Stimulated activated CD4-positive, alpha-beta T cell treated with anti-CD3 and anti-CD28 coated beads, Interleukin-1b, Interleukin-23, amount 100 ng/mL, for 1 hour (primary cell): ENCODE measurements at places on chromosomes 7 and 10.

DNA sequence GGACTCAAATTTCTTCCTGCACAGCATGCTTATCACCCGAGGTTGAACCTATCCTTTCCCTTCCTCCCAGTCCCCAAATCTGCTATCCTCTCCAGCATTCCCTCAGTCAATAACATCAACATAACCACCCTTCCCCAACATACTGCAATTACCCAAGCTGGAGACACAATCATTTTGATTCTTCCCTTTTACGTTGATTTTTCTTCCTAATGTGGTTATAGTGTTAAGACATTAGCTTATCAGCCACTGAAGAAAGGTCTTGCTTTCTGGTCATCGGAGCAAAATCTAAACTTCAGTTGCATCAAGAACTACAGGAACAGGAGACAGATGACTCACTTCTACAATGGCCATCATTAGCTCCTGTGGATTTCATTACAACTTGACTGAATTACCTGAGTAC, 3.5 kb upstream of the HBP1 start:
- no peak for DNase-seq

GRCh38 chr10:2993636-2994035, 73.7 kb upstream of the PFKP start:
- DNase-seq = no peak

- no peak for DNase-seq
Observed at GRCh38 chr7:92754919-92755581, 81.3 kb downstream of the CDK6 start.

DNA sequence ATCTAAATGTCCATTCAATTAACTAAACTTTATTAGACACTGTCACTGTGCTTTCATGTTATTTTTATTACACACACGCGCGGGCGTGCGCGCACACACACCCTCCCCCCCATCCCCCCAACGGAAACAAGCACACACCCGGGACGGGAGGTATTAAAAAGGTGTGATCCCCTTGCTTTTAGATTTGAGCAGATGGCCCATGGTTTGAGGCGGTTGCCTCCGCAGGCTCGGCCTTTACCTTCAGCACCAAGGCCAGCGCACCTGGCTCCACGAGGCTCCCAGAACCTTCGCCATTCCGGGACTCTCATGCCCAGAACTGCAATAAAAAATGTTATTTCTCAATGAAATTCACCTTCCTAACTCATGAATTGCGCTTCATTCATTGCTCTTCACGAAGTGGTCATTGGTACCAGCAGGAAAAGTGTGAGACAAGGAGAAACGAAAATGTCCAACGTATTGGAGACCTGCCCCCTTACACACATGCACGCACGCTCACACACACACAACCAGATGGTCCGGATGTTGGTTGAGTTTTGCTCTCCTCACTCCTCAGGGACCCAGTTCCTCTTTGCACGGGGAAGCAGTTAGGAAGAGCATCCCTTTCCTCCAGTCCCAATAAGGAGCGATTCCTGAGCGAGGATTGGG, 20.8 kb upstream of the PTF1A start:
- no peak for DNase-seq

DNA sequence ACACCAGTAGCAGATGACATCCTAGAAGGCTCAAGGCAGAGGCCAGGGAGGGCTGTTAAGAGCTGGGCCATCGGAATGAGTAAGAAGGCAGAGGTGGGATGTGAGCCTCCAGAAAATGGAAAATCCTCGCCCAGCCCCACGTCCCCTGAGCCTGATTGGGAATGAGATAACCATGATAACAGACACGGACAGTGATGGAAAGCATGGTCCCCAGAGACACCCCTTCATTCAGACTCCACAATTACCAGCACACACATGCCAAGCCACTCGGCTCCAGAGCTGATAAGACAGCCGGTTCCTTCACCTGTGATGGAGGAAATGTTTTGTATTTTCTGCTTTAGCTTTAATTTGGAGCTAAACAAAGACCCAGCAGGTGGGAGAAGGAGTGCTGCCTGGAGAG, 106.0 kb downstream of the GRID1 start:
- DNase-seq = no peak

GRCh38 chr7:92872701-92873100, 36.3 kb upstream of the CDK6 start:
- no peak for DNase-seq

GRCh38 chr10:336247-336646, 201.0 kb downstream of the ZMYND11 start:
- DNase-seq = no peak

- DNase-seq = no peak
Observed at GRCh38 chr10:43970018-43970698, 321.5 kb upstream of the ZNF32 start.

- DNase-seq = no peak
Observed at GRCh38 chr7:30474893-30475292, 3.7 kb downstream of the NOD1 start.

- no peak for DNase-seq
Observed at GRCh38 chr10:4838743-4839142, 12.7 kb downstream of the AKR1E2 start.

DNA sequence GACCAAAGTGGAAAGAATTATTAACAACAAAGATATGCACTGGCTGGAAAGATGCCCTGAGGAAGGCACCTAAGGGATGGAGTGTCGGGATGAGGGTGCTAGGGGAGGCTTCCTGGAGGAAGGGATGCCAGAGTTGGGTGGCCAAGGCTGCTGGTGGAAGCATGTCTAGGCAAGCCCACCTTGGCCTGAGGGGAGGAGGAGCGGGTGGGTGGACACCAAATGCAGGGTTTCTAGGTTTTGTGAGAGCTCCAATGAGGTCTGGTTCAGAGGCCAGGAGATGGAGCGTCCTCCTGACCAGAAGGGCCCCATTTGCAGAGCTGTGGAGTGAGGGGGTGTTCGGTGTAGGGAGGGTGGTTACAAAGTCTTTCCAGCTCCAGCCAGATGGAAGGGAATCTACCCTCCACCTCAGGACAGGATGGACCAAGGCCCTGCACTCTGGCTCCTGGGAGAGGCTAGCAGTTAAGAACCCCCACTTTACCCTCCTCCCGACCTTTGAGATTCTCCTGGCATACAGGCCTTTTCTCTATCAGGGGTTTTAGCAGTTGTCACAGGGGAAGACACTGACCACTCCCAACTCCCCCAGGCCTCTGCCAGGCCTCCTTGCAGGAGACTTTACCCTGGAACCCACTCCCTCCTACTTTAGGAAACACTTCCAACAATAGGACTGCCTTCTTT, 3.0 kb upstream of the DDIT4 start:
- DNase-seq = no peak

DNA sequence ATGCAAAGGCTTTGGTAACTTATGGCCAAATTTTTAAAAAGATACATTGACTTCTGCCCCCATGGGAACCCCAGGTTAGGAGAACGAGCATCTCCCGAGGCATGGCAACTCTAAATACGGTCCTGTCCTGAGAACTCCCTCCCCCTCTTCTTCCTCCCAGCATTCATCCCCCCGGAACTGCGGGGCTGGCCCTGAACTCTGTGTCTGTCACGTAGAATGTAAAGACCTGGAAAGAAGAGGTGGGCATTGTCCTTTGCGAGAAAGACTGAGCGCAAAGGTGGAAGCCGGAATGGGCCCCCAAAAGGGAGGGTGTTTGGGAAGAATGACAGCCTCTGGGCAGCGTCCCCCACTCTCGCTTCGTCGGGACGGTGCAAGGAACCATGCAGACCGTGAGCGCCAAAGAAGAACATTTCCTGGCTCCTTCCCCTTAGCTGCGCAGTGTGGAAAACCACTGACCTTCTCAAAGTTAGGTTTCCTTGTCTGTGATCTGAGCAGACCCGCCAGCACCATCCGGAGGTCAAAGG, 21.0 kb downstream of the SHH start:
- DNase-seq = no peak

DNA sequence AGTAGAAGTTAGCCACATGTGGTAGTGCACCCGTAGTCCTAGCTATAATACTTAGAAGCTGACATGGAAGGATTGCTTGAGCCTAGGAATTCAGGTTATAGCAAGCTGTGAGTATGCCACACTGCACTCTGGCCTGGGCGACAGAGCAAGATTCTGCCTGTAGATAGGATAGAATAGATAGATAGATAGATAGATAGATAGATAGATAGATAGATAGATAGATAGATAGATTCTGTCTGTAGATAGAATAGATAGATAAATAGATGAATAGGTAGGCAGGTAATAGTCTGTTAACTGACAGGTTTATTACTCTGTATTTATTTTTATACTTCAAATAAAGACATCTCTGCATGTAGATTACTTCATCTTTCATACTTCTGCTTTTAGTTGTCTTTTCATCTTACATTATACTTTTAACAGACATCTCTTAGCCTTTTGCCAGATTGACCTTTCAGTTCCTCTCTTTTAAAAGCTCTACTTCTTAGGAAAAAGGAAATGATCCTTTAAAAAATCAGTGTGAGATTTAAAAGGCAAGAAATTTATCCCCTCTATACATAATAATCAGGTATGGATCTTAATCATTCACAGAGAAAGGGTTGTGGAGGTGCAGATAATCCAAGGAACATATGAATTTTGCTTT, 31.8 kb downstream of the CCAR1 start:
- no peak for DNase-seq

DNA sequence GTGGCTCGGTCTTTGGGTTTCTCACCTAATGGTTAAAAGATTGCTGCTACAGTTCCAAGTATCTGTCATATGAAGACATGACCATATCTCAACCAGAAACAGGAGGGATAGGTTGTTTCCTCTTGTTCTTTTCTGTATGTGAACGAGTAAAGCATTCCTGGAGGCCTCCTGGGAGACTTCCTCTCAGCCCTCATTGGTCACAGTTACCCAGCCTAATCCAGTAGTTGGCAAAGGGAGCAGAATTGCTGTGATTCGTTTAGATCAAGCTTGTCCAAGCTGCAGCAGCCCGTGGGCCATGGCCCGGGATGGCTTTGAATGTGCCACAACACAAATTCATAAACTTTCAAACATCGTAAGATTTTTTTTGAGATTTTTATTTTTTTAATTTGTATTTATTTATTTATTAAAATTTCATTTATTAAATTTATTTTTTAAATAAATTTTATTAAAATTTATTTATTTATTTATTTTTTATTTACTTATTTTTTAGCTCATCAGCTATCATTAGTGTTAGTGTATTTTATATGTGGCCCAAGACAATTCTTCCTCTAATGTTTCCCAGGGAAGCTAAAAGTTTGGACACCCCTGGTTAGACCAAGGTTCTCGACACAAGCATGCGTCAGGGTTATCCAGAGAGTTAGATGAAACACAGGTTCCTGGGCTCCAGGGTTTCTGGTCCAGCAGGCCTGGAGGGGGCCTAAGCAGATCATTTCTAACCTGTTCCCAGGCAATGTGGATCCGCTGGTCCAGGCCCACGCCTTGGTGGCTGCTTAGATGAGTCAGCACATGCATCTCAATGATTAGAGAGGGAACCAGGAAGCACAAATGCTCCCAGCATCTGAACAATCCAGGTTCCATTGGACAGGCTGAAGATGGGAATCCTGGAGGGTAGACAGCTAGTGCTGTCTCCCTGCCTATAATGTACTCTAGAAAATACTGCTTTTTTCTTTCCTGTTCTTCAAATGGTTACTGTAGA, 25.6 kb downstream of the CDC123 start:
- DNase-seq = no peak

- DNase-seq = no peak
Observed at GRCh38 chr7:42359946-42360345, 122.9 kb upstream of the GLI3 start.

DNA sequence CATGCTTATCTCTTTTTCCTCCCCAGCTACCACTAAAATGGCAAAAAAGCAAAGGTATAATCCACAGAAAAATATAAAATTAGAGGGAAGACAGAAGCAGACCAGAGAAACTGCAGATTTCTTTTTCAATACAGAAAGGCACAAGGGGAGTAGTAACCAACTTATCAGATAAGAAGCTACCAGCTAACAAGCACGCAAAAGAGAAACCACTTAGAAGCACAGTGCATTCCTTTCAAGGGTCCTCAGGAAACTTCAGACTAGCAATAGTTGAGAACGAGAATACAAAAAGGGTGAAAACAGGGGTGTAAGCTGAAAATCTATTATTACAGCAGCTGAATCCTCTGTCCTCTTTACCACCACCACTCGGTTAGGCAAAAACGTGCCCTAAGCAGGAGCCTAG, 9.9 kb upstream of the OR2A5 start:
- no peak for DNase-seq

- DNase-seq = no peak
Observed at GRCh38 chr7:84611391-84611790, 416.8 kb upstream of the SEMA3A start.

DNA sequence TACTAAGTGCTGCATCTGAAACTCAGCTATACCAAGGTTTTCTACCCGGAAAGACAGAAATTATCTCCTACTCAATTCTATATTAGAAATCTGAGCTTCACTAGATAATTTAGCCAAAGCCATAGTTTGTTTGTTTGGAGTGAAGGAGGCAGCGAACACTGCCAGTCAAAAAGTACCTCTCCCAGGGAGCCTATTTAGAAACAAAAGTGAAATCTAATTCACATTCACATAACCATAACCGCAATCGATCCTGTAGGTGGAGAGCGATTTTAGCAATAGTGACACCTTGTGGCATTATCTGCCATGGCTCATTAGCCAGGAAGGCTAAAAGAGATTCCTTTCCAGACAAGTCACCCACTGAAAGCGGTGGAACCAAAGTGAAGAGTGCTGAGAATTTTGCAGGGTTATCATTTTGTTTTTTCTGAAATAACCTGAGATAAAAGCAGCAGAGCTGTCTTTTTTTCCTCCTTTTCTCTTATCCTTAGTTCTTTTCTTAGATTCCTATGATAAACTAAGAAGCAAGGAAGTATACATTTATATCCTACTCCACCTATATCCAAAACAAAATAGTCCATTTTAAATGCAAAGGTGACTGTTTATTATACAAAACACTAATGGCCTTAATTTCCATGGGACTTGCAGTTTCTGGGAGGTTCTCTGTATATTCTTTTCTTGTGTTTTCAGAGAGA, 83.7 kb upstream of the BET1 start:
- peak; percentile 10 for DNase-seq

DNA sequence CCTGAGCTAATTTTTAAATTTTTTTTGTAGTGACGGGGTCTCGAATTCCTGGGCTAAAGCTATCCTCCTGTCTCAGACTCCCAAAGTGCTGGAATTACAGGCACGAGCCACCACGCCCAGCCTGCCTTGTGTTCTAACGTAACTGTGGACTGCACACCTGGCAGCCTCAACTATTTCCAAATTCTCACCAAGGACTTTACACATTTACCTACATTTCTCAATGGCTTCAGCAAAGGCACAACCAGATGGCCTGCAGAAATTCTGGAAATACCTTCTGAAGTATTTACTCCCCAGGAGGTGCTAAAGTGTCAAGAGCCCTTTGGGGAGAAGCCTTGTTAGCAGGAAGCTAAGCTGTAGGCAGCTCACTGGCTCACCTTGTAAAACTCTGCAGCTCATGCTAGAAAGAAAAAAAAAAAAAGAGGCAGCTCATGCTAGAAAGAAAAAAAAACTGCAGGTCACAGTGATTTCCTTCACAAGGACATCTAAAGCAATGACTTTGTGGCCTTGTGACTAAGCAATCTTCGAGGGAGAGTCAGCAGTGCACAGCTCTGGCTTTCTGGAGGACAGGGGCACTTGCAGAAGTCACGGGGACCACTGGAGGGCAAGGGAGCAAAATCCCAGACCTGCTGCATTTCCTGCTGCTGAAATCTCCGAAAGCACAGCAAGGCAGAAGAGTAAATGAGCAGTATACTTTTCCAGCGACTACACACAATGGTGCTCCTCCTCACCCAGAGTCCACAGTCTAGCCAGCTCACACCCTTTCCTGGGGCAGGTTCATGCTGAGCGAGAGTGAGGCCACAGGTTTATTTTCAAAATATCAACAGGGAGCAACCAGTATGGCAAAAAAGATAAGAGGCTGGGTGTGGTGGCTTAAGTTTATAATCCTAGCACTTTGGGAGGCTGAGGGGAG, 40.4 kb downstream of the BAIAP2L1 start:
- no peak for DNase-seq

- DNase-seq = no peak
Observed at GRCh38 chr10:102970562-102971340, 52.7 kb downstream of the CNNM2 start.
